ENCODE measurements at places on chromosomes 1 and 21.

GRCh38 chr1:205945069-205945468 is 1.8 kb upstream of the SLC26A9 start:
- no peak for DNase-seq

DNA sequence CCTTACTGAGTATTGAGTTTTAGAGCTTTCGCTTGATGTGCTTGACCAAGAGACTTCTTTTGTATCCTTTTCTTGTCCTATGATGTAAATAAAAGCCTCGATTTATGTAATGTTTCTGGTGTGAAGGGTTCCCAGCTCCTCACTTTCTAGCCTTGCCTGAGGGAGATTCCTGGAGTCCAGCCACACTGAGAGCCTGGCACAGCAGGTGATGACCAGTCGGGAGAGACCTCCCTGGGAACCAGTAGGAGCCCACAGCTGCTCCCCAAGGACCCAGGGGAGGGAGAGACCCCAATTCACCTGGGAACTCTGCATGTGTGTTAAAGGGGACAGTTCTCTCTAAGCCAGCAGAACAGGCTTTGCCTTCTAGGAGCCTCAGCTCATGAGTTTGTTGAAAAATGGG is 8.9 kb downstream of the C1orf115 start:
- no peak for DNase-seq

- DNase-seq, result no peak
These were observed 380.0 kb upstream of the ADGRL2 start for GRCh38 chr1:81420760-81421159.

- peak; percentile 95 for DNase-seq
These were observed at the start of gene ERRFI1 for GRCh38 chr1:8026153-8026975. Gene ERRFI1, minus strand, starts transcription at chr1:8026309. Its CDS starts 10,690 bp downstream, at chr1:8015619.

GRCh38 chr1:17011439-17012307 is at the start of gene ATP13A2:
Gene ATP13A2, minus strand, starts transcription at chr1:17011928. Its CDS starts 190 bp downstream, at chr1:17011738.
- peak; percentile 89 for DNase-seq

DNA sequence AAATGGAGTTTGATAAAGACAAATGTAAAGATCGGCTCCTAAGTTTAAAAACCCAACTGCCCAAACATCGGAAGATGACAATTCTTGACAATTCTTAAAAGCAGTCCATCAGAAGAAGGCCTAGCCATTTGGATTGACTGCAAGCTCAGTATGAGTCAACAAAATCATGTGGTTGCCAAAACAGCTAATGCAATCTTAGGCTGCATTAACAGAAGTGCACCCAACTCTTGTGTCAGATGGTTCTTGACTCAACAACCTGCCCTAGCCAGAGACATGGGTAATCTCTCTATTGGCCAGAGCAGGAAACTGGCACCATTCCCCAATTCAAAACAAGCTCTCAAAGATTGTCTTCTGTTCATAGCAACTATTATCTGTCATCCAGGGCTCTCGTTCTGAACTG is 9.9 kb upstream of the NCF2 start:
- no peak for DNase-seq
